NCI-H2227 treated with DMSO at 0.1 percent for 48 hours (cell line): ENCODE measurements at places on chromosomes 11 and 22.

DNA sequence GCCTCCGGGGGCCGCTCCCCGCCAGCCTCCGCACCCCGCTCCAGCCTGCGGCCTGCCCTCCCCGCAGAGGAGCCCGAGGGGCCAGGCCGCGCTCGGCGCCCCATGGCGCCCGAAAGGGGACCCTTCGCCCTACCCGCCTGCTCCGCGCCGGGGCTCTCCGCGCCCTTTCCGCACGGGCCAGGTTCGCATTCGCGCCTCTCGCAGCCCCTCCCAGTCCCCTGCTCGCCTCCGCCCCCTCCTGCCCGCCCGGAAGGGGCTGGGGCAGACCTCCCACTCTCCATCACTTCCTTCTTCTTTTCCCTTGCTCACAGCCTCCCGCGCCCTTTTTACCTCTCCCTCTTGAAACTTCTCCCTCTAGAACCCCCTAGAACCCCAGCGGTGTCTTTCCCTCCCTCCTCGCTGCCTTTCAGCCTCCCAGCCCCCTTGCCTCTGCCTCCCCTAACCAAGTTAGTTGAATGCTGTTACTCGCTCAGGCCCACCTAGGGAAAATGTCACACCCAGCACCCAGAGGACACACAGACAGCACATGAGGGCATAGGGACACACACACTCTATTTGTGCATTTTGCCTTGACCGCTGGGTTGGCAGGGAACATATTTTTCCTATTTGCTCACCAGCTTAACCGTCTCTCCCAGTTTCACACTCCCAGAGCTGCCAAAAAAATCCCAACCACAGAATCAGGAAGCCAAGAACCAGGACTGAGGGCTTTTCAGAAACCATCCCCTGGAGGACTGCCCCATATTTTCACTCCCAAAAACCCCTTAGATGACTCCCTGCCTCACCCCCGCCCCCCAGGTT lies at the start of gene SLC43A3:
Gene SLC43A3, minus strand, starts transcription at position 193 of the 798 bp plus-strand sequence. CDS start 949 bp downstream, outside the sequence.
- no peak for DNase-seq

DNA sequence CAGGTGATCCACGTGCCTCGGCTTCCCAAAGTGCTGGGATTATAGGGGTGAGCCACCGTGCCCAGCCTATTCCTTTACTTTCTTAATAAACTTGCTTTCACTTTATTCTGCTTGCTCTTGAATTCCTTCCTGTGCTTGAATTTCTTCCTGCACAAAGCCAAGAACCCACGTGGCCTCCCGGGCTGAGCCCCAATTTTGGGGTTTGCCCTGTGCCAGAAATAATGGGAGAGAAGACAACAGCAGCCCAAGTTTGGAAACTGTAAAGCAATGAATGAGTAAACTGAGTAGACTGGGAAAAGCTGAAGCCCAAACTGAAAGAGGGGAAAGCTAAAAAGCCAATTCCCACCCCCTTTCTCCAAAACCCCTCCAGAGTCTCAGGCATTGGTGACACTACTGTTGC lies 136.4 kb downstream of the NECTIN1 start:
- DNase-seq, result no peak

- DNase-seq, result no peak
Observed at GRCh38 chr22:46922037-46922436, 159.6 kb downstream of the TBC1D22A start.

DNA sequence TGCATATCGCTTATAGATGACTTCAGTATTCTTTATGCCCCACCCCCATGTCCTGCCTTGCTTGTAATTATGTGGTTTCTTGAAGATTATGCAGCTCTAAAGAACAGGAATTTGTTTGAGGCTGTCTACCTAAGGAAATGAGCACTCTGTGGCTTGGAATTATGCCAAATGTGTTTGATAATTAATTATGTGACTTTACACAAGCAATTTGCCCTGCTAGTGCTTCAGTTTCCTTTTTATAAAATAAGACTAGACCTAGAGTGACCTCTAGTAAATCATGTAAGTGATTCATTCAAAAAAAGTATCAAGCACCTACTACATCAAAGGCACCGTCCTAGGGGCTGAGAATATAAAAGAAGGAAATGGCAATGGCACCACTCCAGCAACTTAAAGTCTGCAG lies 491.5 kb upstream of the KIRREL3 start:
- no peak for DNase-seq

DNA sequence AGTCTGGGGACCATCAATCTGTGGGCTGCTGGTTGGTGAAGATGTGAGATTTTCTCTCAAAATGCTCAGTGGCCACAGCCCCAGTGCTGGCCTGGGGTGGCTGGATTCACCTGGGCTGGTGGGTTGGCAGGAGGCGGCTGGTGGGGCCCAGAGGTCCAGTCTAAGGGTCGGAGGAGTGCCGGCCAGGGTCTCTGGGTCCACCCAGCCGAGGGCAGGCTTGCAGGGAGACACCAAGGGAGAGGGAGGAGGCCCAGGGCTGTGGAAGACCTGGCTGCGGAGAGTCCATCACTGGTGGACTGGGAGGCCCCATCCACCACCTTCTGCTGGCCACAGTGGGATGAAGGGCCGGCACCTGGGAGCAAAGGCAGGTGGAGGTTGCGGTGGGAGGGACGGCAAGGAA lies 582 bp upstream of the SHANK3 start:
- DNase-seq, result no peak

- DNase-seq, result no peak
Observed at GRCh38 chr22:29810216-29810615, 27.9 kb downstream of the ASCC2 start.
